Midbrain (tissue), 1 donor: ENCODE measurements at places on chromosomes 5 and 9.

GRCh38 chr9:121298689-121299466, 30.9 kb downstream of the GSN start:
- DNase-seq = peak; percentile 20

- DNase-seq = no peak
Measured at GRCh38 chr5:59666440-59667068, 227.0 kb downstream of the PDE4D start.

GRCh38 chr9:112124156-112124555, 50.9 kb downstream of the SUSD1 start:
- no peak for DNase-seq

DNA sequence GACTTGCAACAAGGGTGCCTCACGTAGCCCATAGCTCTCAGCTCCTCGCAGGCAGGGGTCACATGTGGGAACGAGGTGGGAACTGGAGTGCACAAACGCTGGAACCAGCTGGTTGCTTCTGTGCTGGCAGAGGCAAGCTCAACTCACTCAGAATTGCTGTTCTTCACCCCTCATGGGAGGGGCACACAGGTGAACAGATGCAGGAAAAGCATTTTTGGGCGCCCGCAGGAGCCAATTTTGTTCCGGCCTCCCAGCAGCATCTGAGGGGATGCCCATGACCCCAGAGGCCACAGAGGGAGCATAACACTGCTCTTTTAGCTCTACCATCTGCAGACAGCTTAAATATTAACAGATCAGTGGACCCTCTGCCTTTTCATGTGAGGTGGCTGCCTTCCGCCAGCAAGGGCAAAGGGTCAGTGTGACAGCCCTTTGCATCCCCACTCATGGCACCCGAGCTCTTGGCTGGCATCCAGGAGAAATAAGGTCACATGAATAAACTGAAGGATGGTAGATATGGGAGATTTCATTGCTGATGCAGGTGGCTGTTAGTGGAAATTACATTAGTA, 196.2 kb downstream of the SLCO4C1 start:
- no peak for DNase-seq

- no peak for DNase-seq
Measured at GRCh38 chr9:89523948-89524347, 26.0 kb upstream of the SEMA4D start.

DNA sequence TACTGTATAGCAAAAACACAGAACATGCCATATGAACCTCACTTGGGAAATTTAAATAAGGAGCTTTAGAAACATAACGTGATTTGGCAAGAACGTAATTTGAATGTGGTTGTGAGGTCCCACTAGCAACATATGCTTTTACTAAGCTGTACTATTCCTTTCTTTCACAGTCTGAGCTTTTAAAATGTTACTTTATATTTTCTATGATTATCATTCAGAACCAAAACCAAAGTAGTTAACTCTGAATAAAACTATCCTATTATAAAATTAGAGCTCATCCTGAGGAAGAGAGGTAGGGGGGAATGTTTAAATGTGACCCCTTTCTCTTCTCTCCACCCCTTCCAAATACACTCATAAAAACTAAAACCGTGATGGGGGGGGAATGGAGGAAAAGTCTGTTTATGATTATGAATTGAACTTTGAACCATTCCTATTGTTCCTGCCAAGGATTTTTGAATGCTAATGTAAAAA, 435.7 kb downstream of the NFIB start:
- DNase-seq = no peak

GRCh38 chr9:81557452-81558090, 131.8 kb downstream of the TLE1 start:
- no peak for DNase-seq

DNA sequence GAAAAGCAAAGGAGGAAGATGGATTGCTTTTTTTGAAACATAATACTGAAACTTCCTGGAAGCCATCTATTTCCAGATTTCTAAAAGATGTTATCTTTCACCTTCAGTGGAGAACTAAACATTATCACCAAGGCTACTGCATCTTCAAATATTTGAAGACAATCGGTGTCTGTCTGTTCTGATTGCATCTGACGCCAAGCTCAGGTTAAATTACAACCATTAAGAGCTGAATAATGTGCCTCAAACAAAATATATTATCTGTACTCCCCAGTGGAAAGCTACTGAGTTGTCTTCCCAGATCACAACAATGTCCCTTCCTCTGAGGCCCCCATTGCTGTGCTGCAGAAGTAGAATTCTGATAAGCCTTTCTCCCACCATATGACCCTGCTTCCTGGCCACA, 342.3 kb downstream of the PLK2 start:
- DNase-seq = no peak

GRCh38 chr5:125412561-125413495, 666.4 kb upstream of the ZNF608 start:
- peak; percentile 86 for DNase-seq

DNA sequence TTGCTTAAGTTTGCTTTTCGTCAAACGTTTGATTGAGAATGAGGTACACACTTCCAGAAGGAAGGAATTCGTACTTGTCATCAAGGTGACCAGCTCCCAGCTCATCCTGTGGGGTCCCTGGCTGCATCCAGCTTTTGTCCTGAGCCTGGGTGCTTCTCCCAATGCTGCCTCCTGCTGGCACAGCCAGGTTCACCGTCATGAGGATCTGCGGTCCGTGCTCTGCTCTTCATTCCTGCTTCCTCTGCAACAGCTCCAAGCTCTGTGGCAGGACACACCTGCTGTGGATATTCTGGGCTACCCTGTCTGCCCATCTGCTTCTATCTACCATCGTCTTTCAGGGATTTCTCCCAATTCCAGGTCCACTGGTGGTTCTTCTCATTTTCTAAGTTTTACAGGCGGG, 13.3 kb upstream of the UBE2QL1 start:
- DNase-seq = no peak

- DNase-seq = peak; percentile 8
Measured at GRCh38 chr5:138282920-138283742, 8.7 kb upstream of the GFRA3 start.

GRCh38 chr9:81052846-81053245, 636.5 kb downstream of the TLE1 start:
- DNase-seq = no peak
